ENCODE measurements at places on chromosomes 6 and 20.

DNA sequence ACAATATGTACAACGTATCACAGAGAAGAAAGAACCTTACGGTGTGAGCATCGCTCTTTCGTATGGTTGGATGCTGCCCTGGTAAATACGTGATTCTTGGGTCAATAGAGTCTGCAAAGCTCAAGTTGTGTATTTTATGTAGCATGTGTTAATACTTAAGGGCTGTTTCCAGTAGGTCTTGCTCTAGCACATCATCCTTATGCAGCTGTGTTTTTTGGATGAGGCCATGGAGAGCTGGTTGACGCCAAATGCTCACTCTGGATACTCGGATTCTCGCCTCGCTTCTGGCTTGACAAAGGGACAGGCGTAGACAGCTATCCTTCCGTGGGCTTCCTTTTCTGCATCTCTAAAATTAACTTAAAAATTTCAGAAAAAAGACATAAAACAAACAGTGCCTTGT lies 38.9 kb downstream of the SNRNP48 start:
- no peak for DNase-seq

GRCh38 chr20:35015863-35016193 lies 60.2 kb downstream of the MYH7B start:
- no peak for DNase-seq

GRCh38 chr6:51049288-51049982 lies 230.8 kb downstream of the TFAP2B start:
- no peak for DNase-seq

DNA sequence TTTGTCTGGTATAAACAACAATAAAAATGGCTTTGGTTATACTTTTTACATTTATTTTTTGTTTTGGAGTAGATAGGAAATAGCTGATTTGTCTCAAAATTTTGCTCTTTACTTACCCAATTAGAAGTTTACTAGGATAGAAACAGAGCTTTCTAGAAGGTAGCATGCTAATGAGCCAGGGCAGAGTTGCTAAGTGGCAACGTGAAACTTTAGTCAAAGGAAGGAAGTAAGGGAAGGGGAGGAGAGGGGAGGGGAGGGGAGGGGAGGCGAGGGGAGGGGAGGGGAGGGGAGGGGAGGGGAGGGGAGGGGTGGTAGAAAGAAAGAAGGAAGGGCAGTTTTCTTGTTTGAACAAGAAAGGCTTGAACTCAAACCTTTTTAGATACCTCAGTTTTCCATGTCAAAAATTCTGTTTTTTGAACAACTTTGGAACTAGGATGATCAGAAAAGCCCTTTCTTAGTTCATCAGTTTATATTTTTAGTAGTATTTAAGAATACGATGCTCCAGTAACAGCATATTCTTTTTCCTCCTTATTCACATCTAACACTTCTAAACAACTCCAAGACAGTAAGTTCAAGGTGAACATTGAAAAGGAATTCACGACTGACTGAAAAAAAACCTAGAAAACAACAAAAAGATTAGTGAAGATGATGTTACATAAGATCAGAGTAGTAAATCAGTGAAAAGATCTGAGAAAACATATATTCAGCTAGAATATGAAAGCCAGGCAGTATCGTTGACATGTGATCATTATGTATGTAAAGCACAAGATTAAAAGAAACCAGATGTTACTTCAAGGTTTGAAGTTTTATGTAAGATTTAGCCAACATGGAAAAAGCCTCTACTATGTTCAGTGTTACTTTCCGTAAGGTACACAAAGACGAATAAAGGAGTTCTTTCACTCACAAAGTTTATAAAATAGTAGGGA lies 263.4 kb downstream of the ARHGAP18 start:
- DNase-seq, result no peak

DNA sequence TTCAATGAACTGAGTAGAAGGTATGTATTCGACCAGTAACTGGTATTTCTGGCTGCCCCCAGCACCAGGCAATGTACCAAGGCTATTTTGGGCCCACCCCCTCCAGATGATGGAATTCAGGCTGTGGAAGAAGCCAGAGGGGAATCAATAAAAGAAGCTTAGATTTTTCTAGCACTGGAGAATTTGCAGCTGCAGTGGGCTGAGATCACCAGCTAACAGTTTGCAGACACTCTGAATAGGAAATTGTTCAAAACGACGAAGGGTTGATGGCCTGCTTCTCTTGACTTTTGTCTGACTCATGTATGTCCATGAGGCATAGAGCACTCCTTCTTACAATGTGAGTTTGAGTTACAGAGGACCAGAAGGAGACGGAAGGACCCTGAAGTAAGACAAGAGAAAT lies 32.4 kb upstream of the FBXO9 start:
- no peak for DNase-seq
